Putamen (tissue), 1 donor: ENCODE measurements at places on chromosomes 2 and 18.
A peak's percentile ranks its signal among the peaks of the same experiment; 100 is the strongest.

DNA sequence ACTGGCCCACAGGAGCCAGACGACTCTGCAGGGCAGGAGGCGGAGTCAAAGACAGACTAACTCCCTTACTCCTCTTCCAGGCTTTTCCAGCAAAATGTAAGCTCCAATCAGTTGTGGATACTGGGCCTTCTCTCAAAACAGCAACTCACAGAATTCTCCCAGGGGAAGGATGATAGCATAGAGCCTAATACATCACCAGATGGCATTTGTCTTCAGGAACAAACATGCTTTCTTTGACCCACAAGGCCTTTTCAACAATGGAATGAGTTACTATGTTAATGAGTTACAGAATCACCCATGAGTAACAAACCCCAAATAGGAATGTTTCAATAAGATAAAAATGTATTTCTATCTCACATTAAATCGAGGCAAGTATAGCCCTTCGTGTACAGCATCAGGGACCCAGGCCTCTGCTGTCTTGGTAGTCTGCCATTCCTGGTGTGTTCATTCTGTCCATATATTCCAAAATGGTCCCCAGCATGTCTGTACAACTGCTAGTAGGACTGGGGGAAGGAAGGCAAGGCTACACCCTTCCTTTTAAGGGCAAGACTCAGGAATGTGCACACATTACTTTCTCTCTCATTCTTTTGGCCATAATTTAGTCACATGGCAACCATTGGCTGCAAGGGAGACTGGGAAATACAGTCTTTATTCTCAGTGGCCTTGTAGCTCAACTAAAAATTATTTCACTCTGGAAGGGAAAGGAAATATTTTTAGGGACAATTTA is 76.4 kb downstream of the BOD1L2 start:
- DNase-seq, result no peak

DNA sequence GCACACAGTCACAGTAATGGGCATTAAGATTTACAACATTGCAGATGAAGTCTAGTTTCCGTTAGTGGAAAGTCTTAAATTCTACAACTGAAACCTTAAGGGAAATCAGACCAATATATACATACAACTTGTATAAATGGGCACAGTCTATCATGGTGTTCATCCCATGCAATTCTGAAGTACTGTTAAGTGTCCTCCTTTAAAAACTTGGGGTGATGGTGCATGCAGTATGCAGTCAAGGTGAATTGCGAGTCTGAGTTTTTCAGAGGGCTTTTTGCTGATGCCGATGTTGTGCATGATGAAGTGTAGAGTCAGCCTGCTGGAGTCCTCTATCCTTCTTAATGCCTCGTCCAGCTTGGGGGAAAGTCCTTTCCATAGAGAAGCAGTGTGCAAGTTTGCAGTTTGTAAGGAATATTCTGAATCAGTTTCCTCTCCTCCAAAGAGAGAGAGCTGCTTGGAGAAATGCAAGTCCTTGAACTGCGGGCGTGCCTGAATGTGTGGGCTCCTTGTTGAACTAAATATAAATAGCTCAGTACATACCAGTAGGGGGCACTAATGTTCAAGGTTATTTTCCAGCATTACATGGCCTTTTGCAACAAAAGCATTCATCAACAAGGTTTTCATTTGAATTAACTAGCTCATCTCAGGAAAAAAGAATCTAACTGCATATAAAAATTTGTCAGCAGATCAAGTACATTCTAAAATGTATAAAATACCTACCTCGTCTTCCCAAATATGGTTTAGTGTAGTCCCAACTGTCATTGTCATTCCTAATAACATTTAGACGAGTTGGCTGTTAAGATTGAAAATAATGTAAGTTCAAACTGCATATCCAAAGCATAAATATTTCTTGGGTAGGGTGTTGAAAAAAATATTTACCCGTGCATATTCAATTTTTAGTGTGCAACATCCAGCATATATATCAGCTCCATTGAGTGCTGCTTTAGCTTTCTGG is 21.3 kb downstream of the HNRNPLL start:
- peak; percentile 80 for DNase-seq

DNA sequence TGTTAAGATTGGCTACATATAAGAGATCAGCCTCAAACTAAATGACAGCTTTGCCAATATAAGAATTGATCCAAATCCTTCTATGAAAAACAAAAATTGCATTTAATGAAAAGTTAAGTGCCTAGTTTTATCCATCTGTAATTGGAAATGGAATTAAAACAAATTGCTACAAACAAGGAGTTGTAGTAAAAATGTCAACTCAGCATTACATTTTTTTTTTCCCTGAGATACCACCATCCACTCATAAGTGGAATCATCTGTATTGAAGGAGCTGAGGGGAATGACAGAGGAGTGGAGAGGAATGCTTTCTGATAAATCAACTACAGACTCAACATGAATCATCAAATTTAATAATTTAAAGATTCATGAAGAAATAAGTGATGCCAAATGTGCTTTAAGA is 601.8 kb downstream of the TMEM182 start:
- DNase-seq, result no peak

GRCh38 chr2:88398180-88398579 is 54.3 kb downstream of the FOXI3 start:
- no peak for DNase-seq

DNA sequence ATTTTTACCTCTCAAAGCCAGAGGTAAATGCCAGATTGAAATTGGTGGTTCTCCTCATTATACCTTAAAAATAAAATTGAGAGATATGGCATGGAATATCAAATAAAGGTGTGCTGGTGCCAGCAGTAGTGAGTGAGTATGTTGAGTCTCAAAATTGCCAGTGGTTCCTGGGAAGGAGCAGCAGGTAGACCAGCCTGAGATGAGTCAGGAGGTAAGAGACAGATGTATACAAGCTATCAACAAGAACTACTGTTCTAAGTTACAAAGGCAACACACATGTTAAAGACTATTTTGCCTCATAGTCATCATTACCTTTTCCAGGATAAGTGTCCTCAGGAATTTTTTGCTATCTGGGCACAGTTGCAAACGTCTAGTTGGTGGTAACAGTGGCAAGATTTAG is 1.3 kb upstream of the UPP2 start:
- no peak for DNase-seq

- DNase-seq, result no peak
Measured at GRCh38 chr2:54148391-54148790, 33.0 kb downstream of the ACYP2 start.

GRCh38 chr2:118845005-118845521 is 2.4 kb downstream of the EN1 start:
- DNase-seq, result no peak

DNA sequence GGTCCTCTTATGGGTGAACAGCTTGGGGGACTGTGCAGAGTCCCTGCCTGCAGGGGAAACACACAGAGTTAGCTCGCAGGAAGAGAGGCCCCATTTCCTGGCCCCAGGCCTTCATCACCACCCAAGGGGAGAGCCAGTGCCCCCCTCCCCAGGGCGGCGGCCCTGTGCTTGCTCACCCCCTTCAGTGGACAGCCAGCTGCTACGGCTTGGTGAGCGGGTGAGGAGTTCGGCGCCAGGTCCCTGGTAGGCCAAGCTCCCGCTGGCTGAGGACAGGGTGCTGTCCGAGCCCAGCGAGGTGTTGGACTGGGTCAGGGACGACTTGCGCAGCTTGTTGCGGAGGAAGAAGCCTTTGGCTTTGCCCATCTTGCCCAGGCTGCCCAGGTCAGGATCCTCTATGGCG is 17.2 kb upstream of the SFXN5 start:
- DNase-seq, result no peak

- no peak for DNase-seq
Measured at GRCh38 chr18:55243255-55243654, 284.0 kb upstream of the CCDC68 start.

GRCh38 chr2:23824777-23825212 is 102.1 kb downstream of the ATAD2B start:
- peak; percentile 36 for DNase-seq

DNA sequence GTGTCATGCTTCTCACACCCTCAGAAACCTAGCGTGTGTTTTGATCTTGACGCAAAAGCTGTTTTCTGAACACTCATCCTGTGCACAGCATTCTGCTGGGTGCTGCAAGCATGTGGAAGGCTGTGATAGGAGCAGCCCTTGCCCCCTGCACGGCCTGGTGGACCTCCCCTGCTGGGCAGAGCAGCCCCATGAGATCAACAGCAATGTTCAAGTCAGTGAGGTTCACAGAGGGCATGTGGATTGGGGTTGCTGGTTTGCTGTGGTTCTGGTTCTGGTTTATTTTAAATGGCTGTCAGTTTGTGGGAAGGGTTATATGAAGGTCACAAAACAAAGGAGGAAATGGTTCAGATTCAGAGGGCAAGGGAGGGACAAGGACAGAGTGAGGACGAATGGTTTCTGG is 71.3 kb downstream of the SOWAHC start:
- no peak for DNase-seq

DNA sequence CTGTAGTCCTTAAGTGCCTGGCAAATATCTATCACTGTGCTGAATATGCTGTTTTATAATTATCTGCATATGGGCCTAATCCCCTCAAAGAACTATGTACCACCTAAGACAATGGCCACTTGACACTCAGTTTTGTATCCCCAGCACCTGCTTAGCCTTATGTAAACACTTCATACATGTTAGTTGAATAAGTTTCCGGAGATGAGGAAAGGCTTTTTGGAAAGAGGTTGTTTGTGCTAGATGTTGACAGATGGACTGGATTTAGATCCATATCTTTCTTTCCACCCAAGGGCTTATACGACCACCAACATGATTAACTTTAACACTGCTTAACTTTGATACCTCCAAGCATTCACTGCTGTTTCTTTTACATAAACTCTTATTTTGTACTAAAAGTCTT is 63.3 kb downstream of the FAM228A start:
- no peak for DNase-seq

- DNase-seq, result no peak
Measured at GRCh38 chr2:150646746-150647145, 159.3 kb upstream of the RND3 start.

- DNase-seq, result peak; percentile 64
Measured at GRCh38 chr2:162196638-162197037, 44.6 kb upstream of the GCG start.

DNA sequence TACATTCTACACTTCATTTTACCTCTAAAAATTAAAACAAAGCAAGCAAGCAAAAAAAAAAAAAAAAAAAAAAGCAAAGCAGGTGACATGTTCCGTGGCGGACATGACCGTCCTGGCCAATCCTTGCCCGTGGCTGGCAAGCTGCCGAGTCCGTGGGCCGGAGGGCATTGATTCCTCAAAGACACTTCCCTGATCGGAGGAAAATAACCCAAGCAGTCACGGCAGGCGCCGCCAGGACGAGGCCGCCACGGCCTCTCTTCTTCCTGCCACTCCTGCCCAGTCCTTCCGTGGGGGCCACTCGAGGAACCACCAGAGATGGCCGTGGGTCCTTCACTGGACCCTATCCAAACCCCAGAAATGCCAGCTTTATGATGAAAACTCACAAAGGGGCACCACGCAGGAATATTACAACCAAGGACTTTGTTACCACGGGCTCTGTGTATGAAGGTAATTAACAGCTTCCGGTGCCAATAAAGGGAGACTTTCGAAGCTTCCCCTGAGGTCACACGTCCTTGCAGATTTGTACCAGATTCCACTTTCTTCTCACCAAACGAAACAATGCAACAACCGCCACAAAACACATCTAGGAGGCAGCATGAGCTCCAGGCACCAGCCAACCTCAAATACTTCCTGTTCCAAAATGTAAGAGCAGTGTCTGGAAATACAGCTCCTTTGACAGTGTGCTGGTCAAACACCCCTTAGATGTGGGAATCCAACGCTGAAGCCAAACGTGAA is 170.3 kb downstream of the HDAC4 start:
- no peak for DNase-seq

DNA sequence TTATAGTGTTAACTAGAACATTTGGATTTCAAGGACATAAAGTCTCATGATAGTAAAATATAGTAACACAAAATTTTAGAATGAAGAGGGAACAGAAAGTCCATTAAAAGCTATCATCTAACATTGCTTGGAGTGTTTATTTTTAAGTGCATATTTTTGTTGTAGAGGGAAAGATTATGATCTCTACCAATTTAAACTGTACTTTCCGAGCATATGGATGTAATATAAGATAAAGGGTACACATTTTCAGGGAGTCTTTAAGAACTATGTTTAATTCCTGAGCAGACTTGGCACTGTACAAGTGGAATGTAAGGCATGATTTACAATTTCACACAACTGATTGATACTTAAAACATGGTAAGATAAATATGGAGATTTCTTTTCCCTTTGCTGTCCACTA is 34.2 kb upstream of the ZNF804A start:
- DNase-seq, result no peak

DNA sequence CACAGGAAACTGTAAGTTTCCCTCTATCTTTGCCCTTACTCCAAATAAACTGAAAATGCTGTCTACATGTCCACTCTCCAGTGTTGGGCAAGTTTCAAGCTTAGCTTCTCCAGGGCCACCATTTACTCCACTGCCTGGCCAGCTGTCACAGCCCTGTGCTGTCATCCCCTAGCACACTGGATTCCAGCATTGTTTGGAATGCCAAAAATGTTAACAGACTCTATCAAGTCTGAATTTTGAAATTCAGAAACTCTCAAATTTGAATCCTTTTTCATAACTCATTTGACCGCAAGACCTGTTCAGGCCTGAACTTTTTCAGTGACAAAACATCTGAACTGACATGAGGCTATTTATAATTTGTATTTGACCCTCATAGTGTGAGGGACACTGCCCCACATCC is 5.2 kb upstream of the ARHGAP28 start:
- DNase-seq, result no peak

DNA sequence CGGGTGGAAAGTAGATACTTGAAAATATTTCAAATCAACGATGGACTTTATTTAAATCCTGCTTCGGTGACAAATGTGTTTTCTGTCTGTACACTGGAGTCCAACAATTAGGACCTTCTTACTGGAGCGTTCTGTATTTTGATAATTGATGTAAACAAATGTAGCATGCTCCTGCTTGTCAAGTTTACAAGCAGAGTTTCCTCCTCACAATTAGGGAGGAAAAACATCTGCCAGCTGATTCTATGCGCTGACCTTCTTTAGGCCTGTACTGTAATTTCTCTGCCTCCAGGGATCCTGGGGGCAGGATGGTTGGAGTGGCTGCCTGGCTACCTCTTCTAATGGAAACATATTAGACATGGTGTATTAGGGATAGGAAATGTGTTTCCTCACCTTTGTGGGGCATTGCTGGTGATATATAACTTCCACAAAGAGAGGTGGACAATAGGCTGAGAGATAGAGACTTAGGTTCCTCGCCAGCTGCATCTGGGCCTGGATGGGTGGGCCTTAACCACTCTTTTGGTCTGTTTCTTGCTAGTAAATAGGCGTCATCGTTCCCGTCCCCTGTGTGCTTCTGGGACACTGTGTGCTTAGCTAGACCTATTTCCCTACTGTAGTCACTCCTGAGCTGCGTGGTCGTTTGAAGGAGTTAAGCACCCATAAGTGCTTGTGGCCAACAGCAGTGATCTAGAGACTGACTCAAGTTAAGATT is 19.3 kb downstream of the GATA6 start:
- no peak for DNase-seq

DNA sequence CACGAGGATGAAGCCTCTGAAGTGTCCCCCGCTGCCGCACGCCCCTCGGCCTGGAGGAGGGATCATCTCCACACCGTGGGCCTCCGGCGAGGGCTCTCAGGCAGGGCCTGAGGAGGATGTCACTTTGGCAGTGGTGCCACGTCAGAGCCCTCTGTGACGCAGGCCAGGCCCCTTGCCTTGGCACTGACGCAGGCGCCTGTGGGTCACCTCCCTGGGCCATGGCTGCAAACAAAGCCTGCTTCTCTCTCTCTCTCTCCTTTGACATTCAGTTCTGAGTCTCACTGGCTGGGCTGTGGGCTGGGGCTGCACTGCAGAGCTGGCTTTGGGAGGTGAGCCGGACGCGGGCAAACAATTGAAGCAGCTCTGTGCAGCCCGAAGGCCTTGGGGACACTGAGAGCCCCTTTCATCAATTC is 273.7 kb downstream of the TWIST2 start:
- DNase-seq, result peak; percentile 90

- no peak for DNase-seq
Measured at GRCh38 chr2:138724327-138724726, 55.9 kb downstream of the NXPH2 start.
